ENCODE measurements at places on chromosomes 1 and 21.

- no peak for DNase-seq
These were observed 236.7 kb downstream of the BARHL2 start for GRCh38 chr1:90480271-90480835.

- no peak for DNase-seq
These were observed 29.9 kb downstream of the NAV1 start for GRCh38 chr1:201568859-201569294.

GRCh38 chr1:12654004-12654567 is 10.2 kb downstream of the AADACL4 start:
- DNase-seq = no peak

GRCh38 chr1:247322849-247323586 is 8.6 kb downstream of the ZNF496 start:
- DNase-seq = peak; percentile 54

- peak; percentile 80 for DNase-seq
These were observed 7.3 kb upstream of the CACNA1S start for GRCh38 chr1:201119206-201120197.
